ENCODE measurements at places on chromosomes 13 and 19.
A peak's percentile ranks its signal among the peaks of the same experiment; 100 is the strongest.

GRCh38 chr19:13929340-13929739 is 8.9 kb downstream of the PODNL1 start:
- no peak for DNase-seq

- DNase-seq, result no peak
Measured at GRCh38 chr13:50214514-50214913, 199.3 kb downstream of the KCNRG start.

GRCh38 chr19:45443462-45444317 is 20.0 kb upstream of the ERCC1 start:
- DNase-seq, result peak; percentile 72

DNA sequence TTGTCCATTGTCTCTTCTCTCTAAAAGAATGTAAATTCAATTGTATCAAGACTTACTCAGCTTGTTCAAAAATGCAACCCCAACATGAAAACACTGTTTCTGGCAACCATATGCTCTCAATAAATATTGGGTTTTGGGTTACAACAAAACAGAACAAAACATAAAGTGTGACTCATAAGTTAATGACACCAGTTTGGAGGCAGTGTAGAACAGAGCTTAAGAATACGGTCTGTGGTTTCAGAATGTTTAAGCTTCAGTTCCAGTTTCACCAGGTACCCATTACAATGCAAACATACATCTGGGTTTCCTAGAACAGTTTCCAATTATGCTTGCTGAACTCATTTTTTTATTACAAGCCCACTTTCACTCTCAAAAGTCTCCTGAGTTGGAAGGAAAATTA is 285.8 kb upstream of the PCDH9 start:
- DNase-seq, result no peak

DNA sequence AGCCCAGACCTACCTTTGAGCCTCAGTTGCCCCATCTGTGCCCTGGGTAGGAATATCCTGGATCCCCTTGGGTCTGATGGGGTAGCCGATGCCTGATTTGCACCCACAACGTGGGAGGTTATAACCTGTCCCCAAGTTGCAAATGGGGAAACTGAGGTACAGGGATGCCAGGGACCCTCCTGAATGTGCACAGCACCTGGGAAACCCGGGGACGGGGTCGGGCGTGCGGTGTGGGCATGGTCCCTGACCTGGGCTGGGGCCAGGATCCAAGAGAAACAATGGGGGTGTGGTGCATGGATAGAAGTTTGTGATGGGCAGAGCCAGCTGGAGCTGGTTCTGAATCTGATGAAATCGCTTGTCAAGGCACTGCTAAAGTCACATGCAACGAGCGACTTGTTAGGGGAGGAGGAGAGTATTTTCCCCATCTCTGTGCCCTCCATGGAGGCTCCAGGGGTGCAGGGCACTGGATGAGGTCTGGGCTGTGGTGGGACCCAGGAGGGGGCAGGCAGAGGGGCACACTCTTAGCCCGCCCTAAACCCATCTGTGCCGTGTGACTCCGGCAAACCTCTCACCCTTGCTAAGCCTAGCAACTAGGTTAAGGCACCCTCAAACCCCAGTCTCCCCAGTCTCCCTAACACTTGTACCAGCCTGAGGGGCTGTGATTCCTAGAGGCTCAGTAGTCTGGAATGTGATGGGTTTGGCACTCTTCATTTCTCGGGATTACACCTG is 749 bp downstream of the GDF15 start:
- no peak for DNase-seq

- no peak for DNase-seq
Measured at GRCh38 chr19:33397536-33398360, 24.2 kb downstream of the CEBPG start.

DNA sequence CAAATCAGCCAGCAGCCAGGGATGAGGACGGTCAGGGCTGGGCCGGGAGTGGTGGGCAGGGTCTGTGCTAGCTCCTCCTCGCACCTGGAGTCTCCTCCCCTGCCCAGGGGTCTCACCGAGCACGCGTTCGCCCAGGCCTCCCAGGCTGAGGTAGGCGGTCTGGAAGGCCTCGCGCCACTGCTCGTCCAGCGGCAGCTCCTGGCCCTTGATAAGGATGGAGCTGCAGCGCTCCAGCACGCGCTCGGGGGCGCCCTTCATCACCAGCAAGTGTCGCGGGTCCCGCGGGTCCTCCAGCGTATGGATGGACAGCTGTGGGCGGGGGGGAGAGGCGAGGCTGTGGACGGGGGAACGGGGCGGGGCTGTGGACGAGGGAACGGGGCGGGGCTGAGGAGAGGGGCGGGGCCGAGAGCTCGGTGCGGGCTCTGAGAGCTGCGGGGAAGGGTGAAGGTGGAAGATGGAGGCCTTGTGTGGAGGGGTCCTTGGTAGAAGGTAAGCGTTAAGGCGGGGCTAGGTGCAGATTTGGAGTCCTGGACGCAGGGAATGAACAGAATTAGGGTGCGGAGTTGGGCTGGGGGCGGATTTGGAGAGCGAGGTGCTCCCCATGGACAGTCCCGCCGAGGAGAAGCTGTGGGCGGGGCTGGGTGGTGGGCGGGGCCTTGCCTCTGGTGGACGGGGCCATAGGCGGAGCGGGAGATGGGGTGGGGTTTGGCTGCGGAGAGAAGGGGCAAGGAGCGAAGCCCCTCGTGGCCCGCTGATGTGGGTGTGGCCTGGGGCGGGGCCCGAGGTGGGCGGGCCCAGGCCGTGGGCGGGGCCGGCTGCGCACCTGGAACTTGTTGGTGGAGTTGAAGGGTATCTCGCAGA is 5.7 kb downstream of the ATP4A start:
- DNase-seq, result no peak

DNA sequence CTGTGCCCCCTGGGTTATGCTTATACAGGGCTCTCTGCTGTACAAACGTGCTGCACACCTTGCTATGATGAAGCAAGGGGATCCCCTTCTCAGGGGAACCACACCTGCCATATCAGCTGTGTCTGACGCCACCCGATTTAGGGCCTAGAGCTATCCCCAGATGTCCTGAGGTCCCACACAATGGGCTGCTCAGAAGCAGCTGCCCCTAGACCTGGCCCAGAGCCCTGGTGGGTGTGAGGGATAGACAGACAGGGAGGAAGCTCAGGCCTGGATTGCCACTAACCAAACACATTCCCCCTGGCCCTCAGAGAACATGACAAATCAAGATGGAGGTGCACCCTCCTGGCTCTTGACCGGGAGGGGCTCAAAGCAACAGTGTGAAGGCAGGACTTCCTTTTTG is 59.3 kb downstream of the TSHZ3 start:
- no peak for DNase-seq

DNA sequence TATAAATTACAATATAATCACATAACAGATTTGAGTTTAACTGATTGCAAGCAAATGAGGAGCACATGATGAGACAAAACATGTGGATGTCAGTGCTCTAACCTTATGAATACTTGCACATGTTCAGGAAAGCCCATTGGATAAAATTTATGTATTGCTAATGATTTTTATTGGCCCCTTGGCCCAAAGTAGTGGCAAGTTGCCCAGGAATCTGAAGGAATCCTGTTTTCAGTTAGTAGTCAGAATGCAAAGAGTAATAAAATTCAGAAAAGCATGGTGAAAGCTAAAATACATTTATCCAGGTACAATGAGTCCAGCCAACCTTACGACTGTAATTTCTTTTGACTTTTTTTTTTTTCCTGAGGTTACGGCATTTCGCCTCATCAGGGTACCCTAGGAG is 1539.4 kb downstream of the EFNB2 start:
- DNase-seq, result no peak

DNA sequence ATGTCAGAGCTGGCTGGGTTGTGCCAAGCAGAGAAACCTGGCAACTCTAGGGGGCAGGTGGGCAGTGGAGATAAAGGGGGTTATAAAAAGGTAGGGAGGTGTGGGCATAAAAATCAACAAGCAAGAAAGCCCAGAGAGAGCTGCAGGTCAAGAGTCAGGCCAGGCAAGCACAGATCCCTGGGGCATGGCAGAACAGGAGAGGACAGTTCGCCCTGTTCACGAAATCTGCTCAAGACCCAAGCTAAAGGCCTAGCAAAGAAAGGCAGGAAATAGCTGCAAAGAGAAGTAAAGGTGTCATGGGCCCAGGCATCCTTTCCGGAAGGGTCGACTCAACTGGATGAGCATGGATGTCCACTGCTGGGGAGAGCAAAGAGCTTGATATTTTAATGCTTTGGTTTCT is 3.4 kb downstream of the MBNL2 start:
- no peak for DNase-seq

DNA sequence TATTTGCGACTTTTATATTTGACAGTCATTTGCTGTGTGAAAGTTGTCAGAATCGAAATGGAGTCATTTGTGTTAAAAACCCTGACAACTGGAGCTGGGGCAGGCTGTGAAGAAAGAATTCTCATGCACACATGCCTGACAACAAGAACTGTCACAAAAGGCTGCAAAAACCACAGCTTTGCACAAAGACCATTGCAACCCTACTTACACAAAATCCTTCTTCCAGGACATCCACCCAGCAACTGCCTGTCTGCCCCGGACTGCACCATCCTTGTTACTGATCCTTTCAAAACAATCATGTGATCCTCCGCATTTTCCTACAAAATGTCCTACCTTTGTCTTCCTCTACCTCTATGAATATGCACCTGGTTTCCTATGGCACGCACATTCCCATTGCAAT is 66.8 kb upstream of the IRS2 start:
- DNase-seq, result no peak

- DNase-seq, result no peak
Measured at GRCh38 chr19:51696606-51697005, 3.5 kb downstream of the SPACA6 start.

DNA sequence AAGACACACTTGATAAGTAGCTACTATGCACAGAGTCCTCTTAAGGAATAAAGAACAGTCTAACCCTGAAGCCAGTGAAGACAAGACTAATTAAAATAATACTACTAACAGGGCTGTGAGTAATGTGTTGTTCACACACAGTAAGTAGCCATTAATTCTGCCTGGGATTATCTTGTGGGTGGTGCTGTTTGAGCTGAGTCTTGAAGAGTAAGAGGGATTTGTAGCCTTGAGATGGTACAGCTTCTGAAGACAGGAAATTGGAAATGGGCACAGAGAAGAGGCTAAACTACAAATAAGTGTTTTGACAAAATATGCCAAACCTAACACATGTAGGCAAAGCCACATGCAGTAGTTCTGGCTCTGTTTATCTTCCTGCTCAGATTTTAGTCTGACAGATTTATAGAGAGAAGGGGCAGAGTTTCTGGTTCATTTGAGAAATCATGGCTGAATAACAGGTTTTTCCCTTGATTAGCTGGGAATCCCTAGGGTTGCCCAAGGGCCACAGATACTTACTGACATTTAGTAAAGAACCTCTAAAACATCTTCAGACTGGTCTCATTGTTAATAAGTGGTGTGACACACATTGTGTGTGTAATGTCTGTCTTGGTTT is 38.0 kb downstream of the ITGBL1 start:
- DNase-seq, result no peak

- DNase-seq, result no peak
Measured at GRCh38 chr13:25692099-25692498, 320.3 kb downstream of the ATP8A2 start.

DNA sequence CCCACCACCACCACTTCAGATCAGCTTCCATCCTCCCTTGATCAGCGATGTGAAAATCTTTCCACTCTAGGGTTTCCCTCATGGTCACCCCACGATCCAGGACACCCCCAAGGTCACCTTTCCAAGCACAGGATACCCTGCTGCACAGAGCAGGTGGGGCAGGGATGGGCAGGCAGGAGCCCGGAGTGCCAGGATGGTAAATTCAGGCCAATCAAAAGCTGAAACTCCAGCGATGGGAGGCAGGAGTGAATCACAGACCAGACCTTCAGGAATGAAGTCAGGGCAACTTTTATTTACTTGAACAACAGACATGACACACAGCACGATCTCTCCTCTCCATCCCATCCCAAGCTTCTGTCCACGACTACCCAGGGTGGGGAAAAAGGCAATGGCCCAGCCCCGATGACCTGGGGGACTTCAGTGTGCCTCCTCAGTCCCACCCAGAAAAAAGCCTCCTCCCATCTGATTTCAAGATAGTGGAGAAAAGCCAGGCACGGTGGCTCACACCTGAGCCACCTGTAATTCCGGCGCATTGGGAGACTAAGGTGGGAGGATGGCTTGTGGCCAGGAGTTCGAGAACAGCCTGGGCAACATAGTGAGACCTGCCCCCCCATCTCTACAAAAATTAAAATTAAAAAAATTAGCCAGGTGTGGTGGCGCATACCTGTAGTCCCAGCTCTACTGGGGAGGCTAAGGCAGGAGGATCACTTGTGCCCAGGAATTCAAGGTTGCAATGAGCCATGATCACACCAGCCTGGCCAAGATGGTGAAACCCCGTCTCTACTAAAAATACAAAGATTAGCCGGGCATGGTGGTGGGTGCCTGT is 39.2 kb downstream of the ZSWIM4 start:
- no peak for DNase-seq

DNA sequence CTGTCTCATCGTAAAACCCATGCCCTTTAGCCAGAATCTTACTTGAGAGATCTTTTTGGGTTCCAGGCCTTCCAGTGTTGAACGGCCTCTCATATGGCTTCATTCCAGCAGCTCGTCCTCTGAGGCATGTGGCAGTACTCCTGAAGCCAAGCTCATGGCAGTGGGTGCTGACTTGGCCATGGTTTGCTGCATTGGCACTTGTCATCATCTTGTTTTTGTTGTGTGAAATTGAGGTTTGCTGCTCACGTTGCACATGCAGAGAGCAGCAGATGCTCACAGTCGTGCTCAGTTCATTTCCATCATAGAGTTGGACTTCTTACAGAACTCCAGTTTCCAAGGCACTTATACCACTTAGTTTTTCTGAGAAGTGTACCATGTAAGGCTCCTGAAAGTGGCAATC is 14.9 kb downstream of the TEX29 start:
- no peak for DNase-seq

GRCh38 chr13:71831716-71832115 is 35.3 kb downstream of the DACH1 start:
- DNase-seq, result no peak

DNA sequence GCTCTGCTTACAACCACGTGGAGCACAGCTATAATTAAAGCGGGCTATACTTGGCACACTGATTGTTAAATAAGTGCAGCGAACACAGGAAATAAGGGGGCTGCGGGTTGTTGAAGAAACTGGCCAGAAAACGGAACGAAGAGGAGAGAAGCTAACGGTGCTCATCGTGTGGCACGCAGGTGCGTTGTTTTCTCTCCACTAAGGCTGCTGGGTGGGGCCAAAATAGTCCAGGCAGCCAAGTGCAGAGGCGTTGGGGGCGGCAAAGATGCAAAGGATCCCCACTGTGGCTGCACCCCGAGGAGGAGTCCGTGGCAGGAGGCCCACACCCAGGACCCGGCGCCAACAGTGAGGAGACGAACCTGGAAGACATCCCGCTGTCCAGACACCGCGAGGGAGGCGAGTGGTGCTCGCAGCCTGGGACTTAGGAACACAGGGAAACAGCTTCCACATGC is 8.1 kb upstream of the ARL11 start:
- no peak for DNase-seq

GRCh38 chr13:67100730-67101129 is 129.4 kb downstream of the PCDH9 start:
- no peak for DNase-seq

- no peak for DNase-seq
Measured at GRCh38 chr13:100942742-100943141, 268.1 kb upstream of the TMTC4 start.

GRCh38 chr13:51887468-51887867 is 25.7 kb downstream of the CCDC70 start:
- no peak for DNase-seq
